ENCODE measurements at places on chromosomes 2 and 18. TPM values are rescaled to one million over a fixed set of nuclear protein-coding genes. Genes with fewer than 3 reads are reported as not detected.
A peak's percentile ranks its signal among the peaks of the same experiment; 100 is the strongest.

THSD7B gene
- total RNA-seq: 2.2 TPM

- no peak for DNase-seq
These were observed 57.6 kb downstream of the PXDN start for GRCh38 chr2:1686784-1687105.

C2orf81 gene
- total RNA-seq: 3.8 TPM

GRCh38 chr2:149004836-149005235 lies 33.7 kb upstream of the LYPD6B start:
- DNase-seq: no peak

GRCh38 chr2:119774026-119774425 lies 14.3 kb downstream of the PTPN4 start:
- no peak for DNase-seq

- no peak for DNase-seq
These were observed 16.7 kb upstream of the DTNB start for GRCh38 chr2:25690058-25690457.

DNA sequence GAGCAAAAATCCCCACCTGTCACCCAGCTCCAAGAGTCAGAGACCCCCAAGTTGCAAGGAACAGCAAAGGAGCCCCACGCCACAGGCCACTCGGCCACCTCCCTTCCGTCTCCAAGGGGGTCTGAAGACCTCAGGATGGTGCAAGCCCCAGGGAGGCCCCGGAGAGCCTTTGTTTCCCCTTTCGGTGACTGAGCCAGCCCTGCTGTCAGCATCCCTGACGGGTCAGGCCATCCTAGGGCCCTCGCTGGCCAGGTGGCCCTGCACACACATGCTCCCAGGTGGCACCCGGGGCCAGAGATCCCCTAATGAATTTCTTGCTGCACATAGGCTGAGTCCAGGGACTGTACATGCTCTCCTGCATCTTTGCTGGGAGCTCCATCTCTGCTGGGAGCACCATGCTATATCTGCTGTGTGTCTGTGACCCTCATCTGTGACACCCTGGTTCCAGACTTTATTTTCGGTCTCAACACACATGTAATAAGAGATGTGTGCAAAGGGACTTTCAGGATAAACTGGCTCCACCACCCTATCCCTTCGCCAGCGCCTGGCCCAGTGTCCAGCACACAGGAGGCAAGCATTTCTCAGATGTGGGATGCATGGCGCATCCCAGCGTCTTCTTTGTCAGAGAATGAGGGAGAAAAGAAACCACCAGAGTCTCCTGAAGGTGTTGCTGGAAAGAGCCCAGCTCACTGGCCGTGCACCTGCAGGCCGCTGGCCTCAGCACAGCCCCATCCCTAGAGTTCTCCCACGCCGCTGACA lies 27.4 kb downstream of the ADI1 start:
- DNase-seq: no peak

GRCh38 chr2:217880891-217881290 lies 121.9 kb downstream of the TNS1 start:
- DNase-seq: no peak

PROKR1 gene
- total RNA-seq: 3.9 TPM

DNA sequence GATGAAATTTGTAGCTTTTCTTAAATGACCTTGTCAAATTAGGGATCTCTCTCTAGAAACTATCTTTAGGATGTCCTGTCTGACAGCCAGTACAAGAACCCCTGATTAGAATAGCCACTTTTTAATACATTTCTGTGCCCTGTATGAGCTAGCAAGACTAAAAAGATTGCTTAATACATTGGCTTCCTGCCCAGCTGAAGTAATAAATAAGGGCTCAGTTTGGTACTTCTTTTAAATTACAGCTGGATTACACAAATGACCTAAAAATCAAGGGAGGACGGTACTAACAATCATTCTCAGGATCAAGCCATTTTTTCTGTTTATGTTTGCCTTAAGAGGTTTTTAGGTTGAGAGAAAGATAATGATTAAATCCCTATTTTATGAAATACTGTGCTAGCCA lies 11.6 kb upstream of the OLA1 start:
- DNase-seq: no peak

DNA sequence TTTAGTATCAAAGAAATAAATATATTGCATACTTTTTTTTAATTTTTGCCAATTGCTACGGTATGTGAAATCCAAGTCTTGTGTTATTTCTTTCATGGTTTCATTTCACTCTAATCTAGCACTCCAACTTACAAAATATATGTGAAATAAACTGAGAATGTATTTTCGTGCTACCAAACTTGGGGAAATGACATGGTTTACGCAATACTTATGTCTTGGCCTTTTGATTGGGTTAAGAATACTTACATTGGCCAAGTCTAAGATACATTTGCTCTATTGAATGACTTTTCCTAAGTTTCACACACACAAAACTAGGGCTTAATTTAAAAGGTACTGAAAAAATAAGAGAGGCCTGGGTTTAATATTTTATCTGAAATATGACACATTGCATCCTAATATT lies 80.5 kb downstream of the VRK2 start:
- DNase-seq: no peak

DNA sequence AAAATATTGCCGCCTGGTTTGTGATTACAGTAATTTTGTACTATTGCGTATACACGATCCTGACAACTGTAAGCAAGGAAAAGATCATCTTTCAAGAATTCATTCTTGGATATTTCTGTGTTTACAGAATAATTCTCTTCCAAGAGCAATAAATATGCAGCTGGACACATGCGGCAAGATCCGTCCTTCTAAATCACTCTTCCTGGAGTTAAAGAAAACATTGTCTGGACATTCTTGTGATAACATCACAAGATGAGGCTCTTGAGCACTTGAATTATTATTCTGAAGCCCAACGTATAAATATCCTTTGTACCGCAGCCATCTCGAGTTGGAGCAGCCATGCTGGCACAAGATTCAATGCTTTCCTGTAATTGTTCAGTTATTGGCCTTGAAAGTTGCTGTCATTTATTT lies 9.9 kb downstream of the FHL2 start:
- DNase-seq: no peak

TNFRSF11A gene
- total RNA-seq: 10.6 TPM

DNA sequence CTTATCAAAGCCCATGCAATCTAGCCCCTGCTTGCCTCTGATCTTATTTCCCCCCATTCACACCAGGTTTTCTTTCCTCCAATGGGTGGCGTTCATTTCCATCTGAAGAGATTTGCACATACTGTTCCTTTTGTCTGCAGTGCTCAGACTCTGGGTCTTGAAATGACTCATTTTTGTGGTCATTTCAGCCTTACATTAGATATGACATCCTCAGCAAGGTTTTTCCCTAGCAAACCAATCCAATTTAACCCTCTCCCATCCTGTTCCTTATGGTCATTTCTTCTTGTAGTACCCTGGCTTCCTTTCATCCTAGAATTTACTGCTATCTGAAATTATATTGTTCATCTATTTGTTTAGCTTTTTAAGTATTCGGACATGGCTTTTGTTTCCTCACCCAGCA lies 42.5 kb upstream of the SCN1A start:
- no peak for DNase-seq

HDAC4 gene
- total RNA-seq: 31.5 TPM

DTYMK gene
- 70.5 TPM for total RNA-seq

DES gene
- total RNA-seq: 1.5 TPM

DNA sequence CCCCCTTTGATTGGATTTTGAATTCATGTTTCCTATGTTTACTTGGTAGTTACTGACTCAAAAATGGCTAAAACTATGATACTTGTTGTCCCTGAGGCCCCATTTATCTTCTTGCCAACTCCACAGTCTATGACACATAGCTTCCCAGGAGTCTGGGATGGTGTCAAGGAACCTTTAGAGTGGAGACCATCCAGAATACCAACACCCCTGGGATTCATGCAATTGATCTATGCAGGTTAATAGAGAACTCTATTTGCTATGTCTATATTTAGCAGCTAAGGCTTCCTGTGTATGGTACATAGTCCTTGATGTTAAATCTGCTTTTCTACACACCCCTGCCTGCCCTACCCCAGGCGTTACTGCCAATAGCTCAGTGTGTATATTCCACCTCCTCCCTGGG lies 218.5 kb upstream of the HDAC4 start:
- DNase-seq: no peak

GRCh38 chr18:42274488-42275137 lies 319.6 kb downstream of the PIK3C3 start:
- DNase-seq: no peak

DNA sequence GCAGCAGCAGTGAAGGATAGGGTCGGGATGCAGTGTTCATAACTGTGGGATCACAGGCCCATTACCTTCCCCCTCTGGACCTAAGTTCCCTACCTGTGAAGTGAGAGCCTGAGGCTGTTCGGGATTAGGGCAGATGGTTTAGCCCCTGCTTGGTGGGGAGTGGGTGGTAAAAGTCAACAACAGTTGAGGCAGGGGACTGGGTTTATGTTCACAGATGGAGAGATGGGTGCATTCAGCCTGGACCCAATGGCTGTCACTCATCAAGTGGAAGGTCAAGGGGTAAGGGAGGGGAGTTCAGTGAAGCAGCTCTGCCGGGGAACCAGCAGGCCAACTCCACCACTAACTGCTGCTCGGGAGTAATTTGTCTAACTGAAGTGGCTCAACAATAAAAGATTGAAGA lies 180.4 kb downstream of the FAM210A start:
- DNase-seq: no peak

DNA sequence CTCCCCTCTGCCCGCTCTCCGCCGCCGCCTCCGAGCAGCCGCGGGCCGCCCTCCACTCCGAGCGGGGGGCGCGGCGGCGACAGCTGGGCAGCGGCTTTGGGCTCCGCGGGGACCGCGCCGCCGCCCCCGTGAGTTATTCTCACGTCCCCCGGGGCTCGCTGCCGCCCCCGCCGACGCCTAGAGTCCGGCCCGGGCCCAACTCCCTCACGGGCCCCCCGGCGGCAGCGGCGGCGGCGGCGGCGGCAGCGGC lies 645 bp downstream of the MIB1 start:
- no peak for DNase-seq

ACMSD gene
- not detected for total RNA-seq

EVA1A gene
- total RNA-seq: 4.3 TPM

DNA sequence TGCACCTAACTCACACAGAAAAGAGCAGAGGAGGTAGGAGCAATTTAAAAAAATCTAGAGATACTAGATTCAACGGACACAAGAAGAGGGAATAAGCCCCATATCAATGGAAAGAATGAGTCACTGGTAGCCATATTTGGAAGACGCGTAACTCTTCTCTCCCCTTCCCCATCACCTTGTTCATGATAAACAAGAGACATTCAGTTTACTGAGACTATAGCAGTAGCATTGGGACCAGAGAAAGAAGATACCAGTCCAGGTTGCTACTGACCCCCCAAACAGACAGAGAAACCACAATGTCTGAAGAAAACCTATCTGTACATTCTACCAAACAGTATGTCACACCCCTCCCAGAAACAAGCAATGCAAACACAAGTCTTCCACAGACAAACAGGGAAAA lies 81.1 kb downstream of the SLC66A3 start:
- DNase-seq: no peak

- DNase-seq: no peak
These were observed 62.3 kb upstream of the KLHL29 start for GRCh38 chr2:23322567-23323197.

- no peak for DNase-seq
These were observed 112.8 kb upstream of the MAP4K3 start for GRCh38 chr2:39549718-39550464.

STAMBP gene
- total RNA-seq: 49.7 TPM

GAREM1 gene
- total RNA-seq: 9.2 TPM

DNA sequence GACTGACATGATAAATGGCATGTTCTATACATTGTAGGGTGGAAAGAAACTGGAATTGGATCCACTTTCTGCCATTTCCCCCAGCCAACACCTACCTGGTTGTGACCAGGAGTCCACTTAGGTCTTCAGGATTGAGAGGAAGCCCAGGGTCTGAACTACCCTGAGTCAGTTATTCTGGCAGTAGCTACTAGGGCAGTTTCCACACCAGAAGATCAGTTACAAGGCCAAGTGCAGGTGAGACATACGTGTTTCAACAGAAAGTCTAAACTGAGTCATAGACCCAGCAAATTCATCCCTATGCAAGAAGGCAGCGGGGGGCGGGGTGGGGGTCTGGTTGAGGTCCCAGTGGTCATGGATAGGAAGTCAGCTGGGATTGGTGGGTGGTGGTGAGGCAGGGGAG lies 21.9 kb downstream of the ANTXR1 start:
- DNase-seq: no peak

GRCh38 chr2:176109946-176110345 lies 2.9 kb downstream of the HOXD11 start:
- no peak for DNase-seq

GRCh38 chr2:1795261-1796231 lies 51.2 kb upstream of the PXDN start:
- no peak for DNase-seq

SRD5A2 gene
- not detected for total RNA-seq

DNA sequence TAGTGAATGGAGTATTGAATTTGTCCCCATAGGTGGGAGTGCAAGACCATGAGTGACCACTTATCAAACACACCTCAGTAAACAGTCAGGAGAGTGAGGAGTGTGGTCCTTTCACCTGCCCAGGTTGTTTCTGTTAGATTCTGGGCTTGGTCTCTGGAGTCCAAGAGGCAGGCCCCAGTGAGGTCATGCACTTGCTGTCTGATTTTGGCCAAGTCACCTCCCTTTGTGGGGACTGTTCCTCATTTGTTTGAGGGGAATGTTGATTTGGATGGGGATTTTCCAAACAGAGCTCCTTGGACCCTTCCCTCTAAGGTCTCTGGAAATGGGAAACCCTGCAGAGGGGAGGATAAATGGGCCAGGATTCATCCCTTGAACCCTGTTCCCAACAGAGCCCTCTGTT lies 7.3 kb downstream of the IL1RN start:
- DNase-seq: peak; percentile 7

DNA sequence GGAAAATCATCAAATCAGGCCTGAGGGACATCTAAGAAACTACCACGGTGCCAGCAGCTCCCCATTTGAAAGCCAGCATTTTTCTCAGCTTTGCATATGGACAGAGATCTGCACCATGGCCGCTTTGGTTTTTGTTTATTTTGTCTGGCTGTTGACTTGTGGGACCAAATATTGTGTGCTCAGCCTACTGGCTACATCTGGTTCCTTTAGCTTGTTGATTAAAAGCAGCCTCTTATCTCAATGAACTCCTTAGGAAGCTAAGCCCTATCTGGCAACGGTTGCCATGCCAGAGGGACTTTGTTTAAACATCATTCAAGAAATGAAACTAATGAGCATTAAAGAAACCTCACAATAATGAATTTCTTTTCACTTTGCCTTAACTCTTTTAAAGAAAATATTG lies 32.4 kb upstream of the CCDC150 start:
- DNase-seq: no peak

DNA sequence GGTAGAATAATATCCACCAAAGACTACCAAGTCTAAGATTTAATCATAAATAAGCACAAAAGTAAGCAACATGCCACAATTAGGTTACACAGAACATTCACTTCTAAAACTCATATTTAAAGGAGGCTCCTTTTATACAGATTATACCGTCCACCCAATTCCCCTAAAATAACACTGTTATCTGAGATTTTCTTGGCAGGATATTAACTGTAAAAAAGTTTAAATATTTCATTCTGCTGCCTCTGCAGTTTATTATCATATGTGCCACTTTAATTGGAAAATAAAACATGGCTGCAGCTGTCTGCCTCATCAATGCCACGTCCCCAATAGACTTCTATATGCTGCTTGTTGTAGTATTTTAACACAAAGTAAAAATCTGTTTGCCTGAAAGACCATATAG lies 140.9 kb downstream of the DTNB start:
- DNase-seq: no peak

TM4SF20 gene
- not detected for total RNA-seq

Data from H1 (cell line).